ENCODE measurements at places on chromosomes 7 and 10.

DNA sequence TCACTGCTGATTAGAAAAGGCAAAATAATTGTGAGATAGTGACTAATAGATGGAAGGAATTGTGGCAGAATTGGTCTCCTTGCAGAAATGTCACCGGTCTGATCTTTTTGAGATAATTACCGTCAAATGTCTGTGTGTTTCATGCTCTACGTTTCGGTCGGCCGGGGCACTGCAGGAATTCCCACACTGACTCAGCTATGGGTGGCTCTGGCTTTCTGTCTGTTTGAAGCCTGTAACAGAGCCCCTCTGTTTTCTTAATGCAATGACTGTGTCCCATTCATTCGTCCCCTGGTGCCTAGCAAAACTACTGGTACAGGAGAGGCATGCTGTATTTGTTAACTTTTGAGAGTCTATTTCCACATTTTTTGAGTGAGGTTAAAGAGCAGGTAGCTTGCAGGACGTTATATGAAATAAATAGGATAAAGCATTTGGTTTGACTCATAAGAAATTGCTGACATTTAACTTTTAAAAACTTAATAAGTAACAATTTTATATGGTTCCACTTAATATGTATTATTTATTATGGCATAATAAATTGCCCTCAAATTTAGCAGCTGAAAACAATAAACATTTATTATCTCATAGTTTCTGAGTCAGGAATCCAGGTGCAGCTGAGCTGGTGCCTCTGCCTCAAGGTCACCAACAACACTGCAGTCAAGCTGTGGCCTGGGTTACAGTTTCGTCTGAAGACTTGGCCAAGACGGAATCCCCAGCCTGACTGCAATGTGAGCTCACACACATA, 53.3 kb upstream of the CTBP2 start:
- no peak for DNase-seq

DNA sequence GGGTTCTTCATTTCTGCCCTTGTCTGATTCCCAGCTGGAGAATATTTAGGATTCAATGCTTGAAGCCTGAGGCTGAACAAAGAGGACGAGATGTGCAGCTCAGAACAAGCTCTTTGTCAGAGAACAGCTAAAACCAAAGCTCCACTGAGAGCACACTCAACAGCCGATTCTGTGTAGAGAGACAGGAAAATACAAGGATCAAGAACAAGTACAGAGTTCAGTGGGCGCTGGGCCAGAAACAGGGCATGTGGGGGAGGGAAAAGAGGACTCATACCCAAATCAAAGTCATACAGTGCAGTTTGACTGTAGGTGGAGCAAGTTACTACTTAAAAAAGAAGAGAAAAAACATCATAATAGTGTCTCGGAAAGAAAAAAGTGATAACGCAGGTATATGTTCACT, at the start of gene AGMO:
Gene AGMO, minus strand, starts transcription at position 181 of the 400 bp plus-strand sequence.
- DNase-seq, result no peak

GRCh38 chr7:50650057-50650664, 85.0 kb upstream of the DDC start:
- no peak for DNase-seq

GRCh38 chr10:13037832-13038231, 36.3 kb upstream of the CCDC3 start:
- no peak for DNase-seq

- DNase-seq, result peak; percentile 39
These were observed 660 bp downstream of the SUV39H2 start for GRCh38 chr10:14879124-14879927.

- DNase-seq, result no peak
These were observed 530.8 kb downstream of the CNTNAP2 start for GRCh38 chr7:146647445-146647844.
